ENCODE measurements at places on chromosomes 12 and 14. TPM values are rescaled to one million over a fixed set of nuclear protein-coding genes. Genes with fewer than 3 reads are reported as not detected.
A peak's percentile ranks its signal among the peaks of the same experiment; 100 is the strongest.

- DNase-seq, result peak; percentile 37
These were observed 218.8 kb upstream of the BMP4 start for GRCh38 chr14:54175298-54175942.

FAM181A gene
- total RNA-seq, result not detected

DNA sequence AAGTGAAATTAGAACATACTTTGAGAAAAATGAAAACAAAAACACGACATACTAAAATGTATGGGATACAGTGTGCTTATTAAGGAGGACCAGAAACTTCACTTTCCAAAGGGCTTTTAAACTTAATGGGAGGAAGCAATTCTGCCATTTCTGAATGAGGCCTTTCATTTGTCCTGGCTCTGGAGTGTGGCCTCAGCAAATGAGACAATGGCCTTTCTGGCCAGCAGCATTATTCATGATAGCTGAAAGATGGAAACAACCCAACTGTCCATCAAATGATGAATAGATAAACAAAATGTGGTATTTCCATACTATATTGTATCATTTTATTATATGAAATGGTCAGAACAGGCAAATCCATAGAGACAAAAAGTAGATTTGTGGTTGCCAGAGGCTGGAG is 338.6 kb downstream of the CEP128 start:
- DNase-seq, result no peak

RHEBL1 gene
- total RNA-seq, result 2.9 TPM

GRCh38 chr12:87756111-87756510 is 273.1 kb downstream of the C12orf50 start:
- DNase-seq, result no peak

- DNase-seq, result peak; percentile 92
These were observed at the start of gene ATXN7L3B for GRCh38 chr12:74537707-74538385. TSS of gene ATXN7L3B (plus strand) at chr12:74537835. CDS start at chr12:74538113, 278 bp downstream.

MUCL1 gene
- not detected for total RNA-seq

GRCh38 chr12:121858662-121859572 is at the start of gene HPD:
TSS of gene HPD (minus strand) at chr12:121858859. CDS start at chr12:121858823, 36 bp downstream.
- DNase-seq, result peak; percentile 40

- DNase-seq, result no peak
These were observed 12.7 kb downstream of the LTBP2 start for GRCh38 chr14:74599321-74599761.

DNA sequence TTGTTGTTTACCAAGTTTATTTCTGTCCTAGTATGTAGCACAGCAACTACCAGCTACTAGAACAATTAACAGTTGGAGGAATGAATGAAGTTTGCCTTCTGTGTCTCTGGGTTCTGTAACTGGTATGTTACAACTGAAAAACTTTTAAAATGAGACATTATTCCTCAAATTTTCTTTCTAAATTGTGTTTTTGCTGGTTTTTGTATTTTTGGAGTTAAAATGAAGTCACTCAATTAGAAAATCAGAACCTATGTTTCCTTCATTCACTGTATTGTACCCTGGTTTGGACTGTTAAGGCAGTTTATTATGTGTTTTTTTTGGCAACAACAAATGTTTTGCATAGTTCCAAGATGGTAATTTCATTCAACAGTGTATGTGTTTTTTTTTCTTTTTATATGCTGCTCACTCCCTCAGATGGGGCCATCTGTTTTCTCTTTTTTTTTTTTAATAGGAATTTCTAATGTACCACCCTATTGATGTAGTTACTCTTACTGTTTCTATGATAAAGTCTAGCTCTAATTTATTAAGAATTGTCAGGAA is 30.2 kb upstream of the EVL start:
- no peak for DNase-seq

DNA sequence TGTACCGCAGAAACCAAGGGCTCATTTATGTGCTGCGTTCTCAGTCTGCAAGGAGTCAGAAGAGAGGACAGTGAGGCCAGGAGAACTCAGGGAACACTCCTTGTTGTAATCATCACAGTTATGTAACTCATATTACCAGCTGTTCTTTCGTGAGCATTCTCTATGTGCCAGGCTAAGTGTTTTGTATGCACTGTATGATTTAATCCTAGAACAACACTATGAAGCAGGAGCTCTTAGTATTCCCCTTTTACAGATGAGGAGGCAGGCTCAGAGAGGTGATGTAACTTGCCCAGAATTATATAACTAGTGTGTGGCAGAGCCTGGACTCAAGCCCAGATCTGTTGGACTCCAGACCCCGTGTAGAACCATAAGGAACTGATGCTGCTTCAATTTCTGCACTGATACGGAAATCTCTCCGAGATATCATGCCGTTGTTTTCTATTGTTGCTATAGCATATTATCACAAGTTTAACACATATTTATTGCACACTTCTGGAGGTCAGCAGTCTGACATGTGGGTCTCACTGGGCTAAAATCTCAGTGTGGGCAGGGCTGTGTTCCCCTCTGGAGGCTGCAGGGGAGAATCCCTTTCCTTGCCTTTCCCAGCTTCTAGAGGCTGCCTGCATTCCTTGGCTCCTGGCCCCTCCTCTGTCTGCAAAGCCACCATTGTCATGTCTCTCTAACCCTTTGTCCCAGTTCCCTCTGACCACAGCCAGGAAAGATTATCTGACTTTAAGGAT is 16.3 kb upstream of the CD9 start:
- no peak for DNase-seq

GRCh38 chr14:101113835-101114725 is 210.6 kb upstream of the RTL1 start:
- no peak for DNase-seq

GRCh38 chr12:39380090-39380489 is 62.8 kb downstream of the KIF21A start:
- no peak for DNase-seq

ORMDL2 gene
- 22.9 TPM for total RNA-seq

CLECL1 gene
- not detected for total RNA-seq

GLI1 gene
- not detected for total RNA-seq

GRCh38 chr12:7729746-7730145 is 17.4 kb downstream of the CLEC4C start:
- no peak for DNase-seq

Data from PC-9 (cell line).